GM20000 (cell line): ENCODE measurements at places on chromosomes 5 and 9.

DNA sequence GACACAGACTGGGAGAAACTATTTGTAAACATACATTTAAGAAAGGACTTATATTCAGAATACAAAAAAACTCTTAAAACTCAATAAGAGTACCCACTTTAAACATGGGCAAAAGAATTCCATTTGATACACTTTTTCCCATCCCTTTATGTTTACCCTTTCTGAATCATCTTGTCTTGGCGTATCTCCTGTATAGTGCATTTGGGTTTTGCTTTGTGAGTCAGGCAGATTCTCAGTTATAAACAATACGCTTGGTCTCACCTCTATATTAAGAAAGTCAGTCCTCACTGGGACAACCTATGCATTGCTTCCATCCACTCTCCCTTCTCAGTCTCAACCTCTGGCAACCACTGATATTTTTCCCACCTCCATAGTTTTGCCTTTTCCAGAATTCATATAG, 27.3 kb upstream of the ADAMTS6 start:
- DNase-seq = no peak

GRCh38 chr5:36105819-36106218, 39.1 kb upstream of the UGT3A2 start:
- no peak for DNase-seq

GRCh38 chr9:113868501-113868900, 7.6 kb upstream of the ZNF618 start:
- DNase-seq = no peak

GRCh38 chr5:84069608-84070179, 315.0 kb downstream of the EDIL3 start:
- no peak for DNase-seq
